ENCODE measurements at places on chromosomes 1 and 21. TPM values are rescaled to one million over a fixed set of nuclear protein-coding genes. Genes with fewer than 3 reads are reported as not detected.

DNA sequence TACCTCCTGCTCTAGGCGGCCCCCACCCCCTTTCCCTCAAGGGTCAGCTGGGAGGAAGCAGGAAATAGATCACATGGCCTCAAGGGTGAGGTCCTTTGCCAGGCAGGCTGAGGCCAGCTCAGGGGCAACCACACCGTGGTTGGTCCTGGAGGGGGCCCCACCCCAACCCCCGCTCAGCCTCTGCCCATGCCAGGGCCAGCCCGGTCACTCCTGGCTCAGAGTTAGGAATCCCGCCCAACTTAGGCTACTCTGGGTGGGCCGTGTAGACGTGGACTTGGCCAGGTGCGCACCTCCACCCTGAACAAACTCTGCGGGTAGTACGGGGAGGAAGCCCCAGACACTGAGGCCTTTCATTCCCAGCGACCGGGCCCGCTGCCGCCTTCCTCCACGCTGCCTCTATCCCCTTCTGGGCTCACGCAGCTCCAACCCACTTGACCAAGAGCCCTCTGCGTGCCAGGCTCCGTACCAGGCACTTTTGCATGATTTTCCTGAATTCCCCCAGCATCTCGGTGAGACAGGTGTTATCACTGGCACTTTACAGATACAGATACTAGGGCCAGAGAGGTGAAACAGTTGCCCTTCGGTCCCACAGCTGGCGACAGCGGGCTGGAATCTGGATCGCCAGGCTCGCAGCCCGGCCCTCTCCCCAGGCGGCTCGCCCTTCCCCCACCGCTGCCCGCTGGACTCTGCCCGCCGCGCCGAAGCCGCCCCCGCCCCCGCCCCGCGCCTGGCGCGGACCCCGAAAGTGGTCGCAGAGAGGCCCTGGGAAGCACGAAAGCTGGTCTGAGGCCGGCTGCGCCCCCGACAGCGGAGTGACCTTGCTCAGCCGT is 769 bp downstream of the GALE start:
- H3K27me3 ChIP-seq = no peaks in the 10 kb centered on the region
- H3K27ac ChIP-seq = peak overlapping the region; percentile 95
- peak overlapping the region; percentile 89 for H3K4me3 ChIP-seq
- peaks cover 49% of the 10 kb centered on the region for H3K36me3 ChIP-seq
- DNase-seq = peak; percentile 52

- H3K27me3 ChIP-seq = no peaks in the 10 kb centered on the region
- no peak overlapping the region for H3K4me3 ChIP-seq
- H3K27ac ChIP-seq = no peak overlapping the region
- DNase-seq = no peak
These were observed 32.9 kb downstream of the KAZN start for GRCh38 chr1:14631421-14631820.

DNA sequence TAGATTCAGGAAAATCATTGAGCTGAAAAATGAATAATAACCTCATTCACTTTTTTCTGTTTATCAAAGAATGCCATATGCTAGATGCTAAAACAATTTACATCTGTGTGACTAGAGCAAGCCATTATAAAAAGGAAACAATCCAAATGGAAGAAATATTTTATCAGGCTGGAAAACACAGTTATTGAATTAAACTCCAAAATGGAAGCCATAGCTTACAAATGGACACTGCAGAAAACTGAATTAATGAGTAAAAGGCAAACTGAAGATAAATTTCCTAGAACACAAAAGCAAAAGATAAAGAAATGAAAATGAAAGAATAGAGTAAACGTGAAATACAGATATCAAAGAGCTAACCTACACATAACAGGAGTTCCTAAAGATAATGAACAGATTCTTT is 33.1 kb upstream of the IL10 start:
- H3K4me1 ChIP-seq = no peaks in the 10 kb centered on the region
- H3K27ac ChIP-seq = no peak overlapping the region
- H3K4me3 ChIP-seq = no peak overlapping the region
- DNase-seq = no peak
- H3K36me3 ChIP-seq = no peaks in the 10 kb centered on the region

DNA sequence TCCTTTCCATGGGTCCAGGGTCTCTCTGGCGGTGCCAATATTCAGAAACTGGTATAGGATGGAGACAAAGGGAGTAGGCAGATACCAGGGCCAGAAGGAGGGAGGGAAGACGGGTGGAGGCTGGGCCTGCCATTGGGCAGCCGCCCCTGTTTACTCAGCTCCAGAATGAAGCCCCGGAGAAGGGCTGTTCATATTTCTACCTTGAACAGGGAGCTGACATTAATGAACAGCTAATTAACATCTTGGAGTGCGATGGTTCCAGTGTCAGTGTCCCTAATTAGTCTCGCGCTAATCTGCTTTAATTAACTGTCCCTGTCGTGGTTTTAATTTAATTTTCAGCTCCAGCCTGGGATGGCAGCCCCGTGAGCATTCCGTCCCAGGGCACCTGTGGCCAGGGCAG is 113.8 kb downstream of the EPHB2 start:
- H3K27me3 ChIP-seq = no peaks in the 10 kb centered on the region
- no peak overlapping the region for H3K4me3 ChIP-seq
- no peak overlapping the region for H3K27ac ChIP-seq

GRCh38 chr1:58839846-58840835 is 56.3 kb upstream of the JUN start:
- H3K36me3 ChIP-seq = no peaks in the 10 kb centered on the region
- H3K27me3 ChIP-seq = no peaks in the 10 kb centered on the region
- no peak for DNase-seq

- no peaks in the 10 kb centered on the region for H3K36me3 ChIP-seq
- H3K4me3 ChIP-seq = no peak overlapping the region
- peaks cover 26% of the 10 kb centered on the region for H3K4me1 ChIP-seq
- no peak overlapping the region for H3K27ac ChIP-seq
- no peak for DNase-seq
- no peaks in the 10 kb centered on the region for H3K27me3 ChIP-seq
These were observed 206.2 kb upstream of the C1orf87 start for GRCh38 chr1:60279798-60280197.

DNA sequence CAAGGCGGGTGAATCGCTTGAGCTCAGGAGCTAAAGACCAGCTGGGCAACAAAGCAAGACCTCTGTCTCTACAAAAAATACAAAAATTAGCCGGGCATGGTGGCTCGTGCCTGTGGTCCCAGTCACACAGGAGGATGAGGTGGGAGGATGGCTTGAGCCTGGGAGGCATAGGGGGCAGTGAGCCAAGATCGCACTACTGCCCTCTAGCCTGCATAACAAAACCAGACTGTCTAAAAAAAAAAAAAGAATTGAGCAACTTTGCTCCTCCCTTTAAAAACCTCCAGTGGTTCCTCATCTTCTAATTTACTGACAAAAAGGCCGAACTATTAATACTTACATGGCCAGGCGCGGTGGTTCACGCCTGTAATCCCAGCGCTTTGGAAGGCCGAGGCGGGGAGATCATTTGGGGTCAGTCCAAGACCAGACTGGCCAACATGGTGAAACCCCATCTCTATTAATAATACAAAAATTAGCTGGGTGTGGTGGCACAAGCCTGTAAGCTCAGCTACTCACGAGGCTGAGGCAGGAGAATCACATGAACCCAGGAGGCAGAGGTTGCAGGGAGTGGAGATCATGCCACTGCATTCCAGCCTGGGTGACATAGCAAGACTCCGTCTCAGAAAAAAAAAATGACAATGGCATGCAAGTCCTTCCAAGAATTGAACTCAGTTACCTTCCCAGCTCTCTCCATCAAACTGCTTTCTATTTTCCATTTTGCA is 4.4 kb downstream of the ACBD3 start:
- peaks cover 7% of the 10 kb centered on the region for H3K36me3 ChIP-seq
- H3K4me3 ChIP-seq = no peak overlapping the region
- peak; percentile 61 for DNase-seq

DNA sequence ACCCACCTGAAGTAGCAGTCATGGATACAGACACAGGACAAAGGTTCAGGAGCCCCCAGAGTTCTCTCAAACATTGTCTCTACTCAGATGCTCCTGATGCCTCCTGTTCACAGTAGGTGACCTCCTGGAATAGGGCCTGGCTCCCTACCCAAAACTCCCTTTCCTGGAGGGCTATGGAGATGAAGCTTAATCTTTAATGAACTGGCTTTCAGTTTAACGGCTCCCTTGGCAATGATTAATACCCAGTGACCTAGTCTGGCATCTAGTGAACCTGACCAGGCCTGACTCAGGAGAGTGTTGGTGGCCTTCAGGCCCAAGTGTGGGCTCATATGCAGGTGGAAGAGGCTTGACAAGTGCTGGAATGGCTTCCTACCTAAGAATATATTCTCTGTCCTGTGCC is 65.2 kb upstream of the TRABD2B start:
- no peak for DNase-seq
- H3K4me1 ChIP-seq = no peaks in the 10 kb centered on the region
- H3K36me3 ChIP-seq = no peaks in the 10 kb centered on the region
- H3K27me3 ChIP-seq = peaks cover 7% of the 10 kb centered on the region
- no peak overlapping the region for H3K27ac ChIP-seq
- H3K4me3 ChIP-seq = no peak overlapping the region

DNA sequence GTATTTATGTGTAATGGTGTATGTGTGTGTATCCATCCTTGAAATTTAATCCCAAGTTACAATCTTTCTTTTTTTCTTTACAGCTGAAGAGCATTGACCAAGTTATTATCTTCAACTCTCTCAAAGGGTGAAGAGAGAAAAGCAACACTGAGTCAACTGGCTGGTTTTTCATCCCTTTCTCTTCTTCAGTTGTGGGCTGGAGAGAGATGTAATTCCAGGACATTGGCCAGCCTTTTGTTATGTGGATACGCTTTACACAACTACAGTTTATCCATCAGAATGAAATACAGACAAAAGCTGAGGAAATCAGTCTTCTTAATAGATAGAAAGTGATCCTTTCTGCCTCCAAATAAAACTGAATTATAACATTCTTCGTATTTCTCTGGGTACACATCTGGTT is 357.0 kb upstream of the NCAM2 start:
- H3K36me3 ChIP-seq = no peaks in the 10 kb centered on the region
- peak; percentile 15 for DNase-seq
- no peak overlapping the region for H3K4me3 ChIP-seq
- no peak overlapping the region for H3K27ac ChIP-seq

GRCh38 chr1:99786751-99787501 is 20.5 kb upstream of the FRRS1 start:
- no peaks in the 10 kb centered on the region for H3K27me3 ChIP-seq
- DNase-seq = no peak
- H3K4me1 ChIP-seq = no peaks in the 10 kb centered on the region
- H3K4me3 ChIP-seq = no peak overlapping the region
- no peak overlapping the region for H3K27ac ChIP-seq
- no peaks in the 10 kb centered on the region for H3K36me3 ChIP-seq

GRCh38 chr1:45243476-45244343 is 37.3 kb upstream of the ZSWIM5 start:
- H3K36me3 ChIP-seq = no peaks in the 10 kb centered on the region
- H3K4me3 ChIP-seq = no peak overlapping the region
- DNase-seq = no peak
- H3K27ac ChIP-seq = no peak overlapping the region

DNA sequence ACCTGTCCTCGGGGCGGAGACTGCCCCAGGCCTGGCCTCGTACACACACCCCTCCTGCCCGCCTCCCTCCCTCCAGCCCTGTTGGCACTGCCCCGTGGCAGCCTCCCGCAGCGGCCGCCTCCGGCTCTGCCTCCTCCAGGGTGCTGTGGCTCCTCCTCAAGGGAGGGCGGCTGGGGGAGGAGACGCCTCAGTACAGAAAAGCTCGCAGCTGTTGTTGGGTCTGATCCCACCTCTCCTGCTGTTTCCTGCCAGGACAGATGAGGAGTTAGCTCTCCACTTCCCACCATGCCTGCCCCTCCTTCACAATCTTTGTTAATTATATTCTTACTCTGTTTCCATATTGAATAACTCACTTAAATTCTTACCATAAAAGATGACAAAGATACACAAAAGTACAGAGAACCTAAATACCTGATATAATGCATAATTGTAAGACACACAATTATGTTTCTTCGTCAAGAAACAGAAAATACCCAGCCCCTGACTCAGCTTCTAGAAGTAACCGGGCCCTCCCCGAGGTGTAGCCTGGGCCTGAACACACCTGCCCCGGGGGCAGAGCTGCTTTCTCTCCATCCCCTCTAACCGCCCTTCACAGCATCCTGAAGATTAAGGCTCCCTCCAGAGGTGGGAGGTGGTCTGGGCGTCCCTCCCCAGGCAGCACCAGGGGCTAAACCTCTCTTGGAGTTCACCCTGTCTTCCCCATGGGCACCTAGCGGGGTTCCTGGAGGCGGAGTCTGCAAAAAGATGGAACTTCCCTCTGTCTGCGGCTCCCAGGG is 30.6 kb upstream of the COL6A1 start:
- peaks cover 5% of the 10 kb centered on the region for H3K27me3 ChIP-seq
- DNase-seq = peak; percentile 94
- H3K4me3 ChIP-seq = no peak overlapping the region
- H3K27ac ChIP-seq = peak overlapping the region; percentile 79
- H3K4me1 ChIP-seq = peaks cover 48% of the 10 kb centered on the region
- no peaks in the 10 kb centered on the region for H3K36me3 ChIP-seq

- DNase-seq = no peak
- no peaks in the 10 kb centered on the region for H3K36me3 ChIP-seq
- no peak overlapping the region for H3K27ac ChIP-seq
- H3K27me3 ChIP-seq = no peaks in the 10 kb centered on the region
These were observed 307.0 kb upstream of the PROX1 start for GRCh38 chr1:213680677-213681325.

DNA sequence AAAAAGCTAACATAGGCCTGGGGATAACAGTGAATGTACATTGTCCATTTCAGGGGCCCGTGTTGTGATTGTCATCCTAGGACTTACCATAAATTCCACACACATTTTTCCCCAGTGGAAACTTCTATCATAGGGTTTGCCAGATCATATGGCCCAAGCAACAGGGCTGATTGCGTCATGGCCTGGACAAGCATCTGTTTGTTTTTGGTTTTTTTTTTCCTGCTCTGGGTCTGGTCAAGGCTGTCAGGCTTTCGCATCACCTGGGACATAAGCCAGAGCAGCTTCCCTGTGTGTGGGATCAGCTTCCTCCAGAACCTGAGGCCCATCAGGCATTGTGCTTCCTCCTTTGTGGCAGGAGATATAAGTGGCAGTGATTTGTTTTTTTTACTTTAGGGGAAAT is 598.5 kb upstream of the USP24 start:
- H3K4me1 ChIP-seq = no peaks in the 10 kb centered on the region
- no peaks in the 10 kb centered on the region for H3K36me3 ChIP-seq
- H3K27me3 ChIP-seq = no peaks in the 10 kb centered on the region

DNA sequence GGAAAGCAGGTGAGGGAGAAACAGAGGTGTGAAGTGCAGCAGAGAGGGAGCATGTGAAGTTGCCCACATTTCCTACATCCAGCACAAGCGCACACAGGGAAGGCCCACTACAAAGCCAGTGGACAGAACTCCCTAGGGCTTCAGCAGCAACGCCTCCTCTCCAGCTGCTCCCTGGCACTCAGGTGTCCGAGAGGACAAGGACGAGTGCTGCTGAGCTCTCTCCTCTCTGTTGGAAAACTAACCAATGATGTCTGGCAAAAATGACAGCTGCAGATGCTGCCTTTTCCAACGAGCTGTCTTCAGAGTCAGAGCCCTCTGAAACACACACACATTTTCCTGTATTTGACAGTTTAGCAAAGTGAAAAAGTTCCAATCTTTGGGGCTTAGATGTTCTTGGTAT is 86.8 kb downstream of the HSF2BP start:
- no peaks in the 10 kb centered on the region for H3K36me3 ChIP-seq
- peak overlapping the region; percentile 47 for H3K27ac ChIP-seq
- H3K4me1 ChIP-seq = peaks cover 29% of the 10 kb centered on the region
- H3K27me3 ChIP-seq = no peaks in the 10 kb centered on the region

- peaks cover 8% of the 10 kb centered on the region for H3K4me1 ChIP-seq
- H3K27ac ChIP-seq = peak overlapping the region; percentile 23
- no peaks in the 10 kb centered on the region for H3K36me3 ChIP-seq
- no peaks in the 10 kb centered on the region for H3K27me3 ChIP-seq
- no peak for DNase-seq
These were observed 10.1 kb downstream of the VAV3 start for GRCh38 chr1:107954719-107955415.

The SPRR2D gene
- polyA plus RNA-seq = not detected

The MPL gene
- not detected for polyA plus RNA-seq

The RXRG gene
- 53.0 TPM for polyA plus RNA-seq

The OR2G2 gene
- not detected for polyA plus RNA-seq

The SELL gene
- 1.8 TPM for polyA plus RNA-seq

The LMX1A gene
- polyA plus RNA-seq = 0.37 TPM

Data from muscle of leg (tissue), 16 donors.